ENCODE measurements at places on chromosomes 6 and 20.
A peak's percentile ranks its signal among the peaks of the same experiment; 100 is the strongest.

DNA sequence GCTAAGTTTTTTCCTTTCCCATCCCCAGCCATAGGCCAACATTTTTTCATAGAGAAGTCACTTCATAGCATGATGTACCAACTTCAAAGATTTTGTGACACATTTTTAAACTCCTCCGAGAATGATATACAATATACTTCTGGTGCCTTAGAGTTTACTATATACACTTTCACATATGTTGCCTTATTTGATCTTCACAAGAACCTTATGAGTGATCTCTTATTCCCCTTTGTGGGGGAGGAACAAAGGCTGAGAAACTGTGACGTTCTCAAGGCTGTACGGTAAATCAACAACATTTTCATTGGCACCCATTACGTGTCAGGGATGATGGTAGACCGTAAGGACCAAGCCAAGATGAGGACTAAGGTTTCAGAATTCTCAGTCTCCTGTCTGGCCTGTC is 130.0 kb downstream of the RFPL4B start:
- no peak for DNase-seq

DNA sequence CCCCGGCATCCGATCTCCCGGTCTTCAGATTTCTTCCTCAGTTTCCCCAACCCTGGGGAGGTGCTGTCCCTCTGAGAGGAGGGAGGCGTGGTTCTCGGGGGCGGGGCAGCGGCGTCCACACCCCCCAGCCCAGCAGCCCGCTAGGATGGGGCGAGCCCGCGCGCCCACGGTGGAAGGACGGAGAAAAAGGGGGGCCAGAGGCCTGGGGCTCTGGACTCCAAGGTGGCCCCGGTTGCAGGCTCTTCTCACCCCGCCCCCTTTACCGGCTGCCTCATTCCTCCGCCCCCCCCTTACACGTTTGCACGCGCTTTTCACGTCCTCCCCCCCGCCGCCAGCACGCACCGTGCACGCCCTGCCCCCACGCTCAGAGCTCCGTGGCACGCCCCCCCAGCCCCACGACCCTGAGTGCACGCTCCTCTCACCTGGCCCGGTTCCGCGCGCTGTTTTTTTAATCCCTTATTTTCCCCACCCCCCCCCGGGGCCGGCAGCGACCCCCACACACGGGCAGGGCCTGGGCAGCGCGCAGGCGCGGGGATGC is 402 bp downstream of the ZBTB12 start:
- peak; percentile 68 for DNase-seq

DNA sequence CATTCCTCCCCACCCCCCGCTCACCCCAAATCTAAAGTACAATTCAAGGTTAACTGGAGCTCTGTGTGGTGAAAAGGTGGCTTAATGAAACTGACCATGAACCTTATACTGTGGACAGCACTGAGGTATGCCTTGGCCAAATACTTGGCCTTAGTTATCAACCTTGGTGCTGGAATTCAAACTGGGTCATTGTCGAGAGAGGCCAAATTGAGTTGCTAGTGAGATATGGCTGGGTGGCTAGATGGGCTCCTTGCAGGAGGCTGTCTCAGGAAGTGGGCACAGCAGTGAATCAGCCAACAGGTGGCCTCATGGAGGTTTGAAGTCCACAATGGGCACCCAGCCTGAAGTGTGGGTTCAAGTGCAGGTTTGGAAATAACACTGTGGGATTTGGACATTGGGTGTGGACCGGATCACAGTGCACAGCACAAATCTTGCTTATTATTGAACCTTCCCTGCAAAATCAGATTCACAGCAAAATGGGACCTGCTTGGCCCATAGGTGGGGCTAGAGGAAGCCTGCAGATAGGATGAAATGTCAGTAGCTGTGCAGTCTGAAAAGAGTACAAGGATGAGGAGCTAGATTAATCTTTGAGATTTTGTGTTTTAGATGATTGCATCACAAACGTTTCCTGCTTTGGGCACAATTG is 5.6 kb upstream of the BTBD3 start:
- DNase-seq, result no peak

DNA sequence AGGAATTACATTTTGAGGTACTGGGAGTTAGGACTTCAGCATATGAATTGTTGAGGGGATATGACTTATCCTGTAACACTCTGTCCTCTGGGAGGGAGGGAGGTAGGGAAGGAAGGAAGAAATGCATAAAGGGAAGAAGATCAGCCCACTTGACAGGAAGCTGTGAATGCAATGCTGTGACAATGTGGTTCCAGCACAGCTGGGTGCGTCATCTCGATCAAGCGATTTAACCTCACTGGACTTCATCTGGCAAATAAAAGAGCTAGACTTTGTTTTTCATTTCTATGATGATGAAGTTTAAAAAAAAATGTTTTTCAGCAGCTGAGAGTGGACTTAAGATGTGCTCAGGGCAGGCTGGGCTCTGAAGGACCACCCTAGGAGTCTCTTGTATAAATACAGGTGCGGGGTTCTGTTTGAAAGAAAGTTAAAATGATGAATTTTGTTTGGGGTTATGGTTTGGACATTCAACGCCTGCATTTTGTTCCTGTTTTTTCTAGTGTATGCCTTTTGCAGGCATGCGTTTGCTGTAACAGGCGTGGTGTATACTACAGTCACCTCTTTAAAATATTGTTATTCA is 178.1 kb downstream of the RIMS1 start:
- DNase-seq, result no peak

DNA sequence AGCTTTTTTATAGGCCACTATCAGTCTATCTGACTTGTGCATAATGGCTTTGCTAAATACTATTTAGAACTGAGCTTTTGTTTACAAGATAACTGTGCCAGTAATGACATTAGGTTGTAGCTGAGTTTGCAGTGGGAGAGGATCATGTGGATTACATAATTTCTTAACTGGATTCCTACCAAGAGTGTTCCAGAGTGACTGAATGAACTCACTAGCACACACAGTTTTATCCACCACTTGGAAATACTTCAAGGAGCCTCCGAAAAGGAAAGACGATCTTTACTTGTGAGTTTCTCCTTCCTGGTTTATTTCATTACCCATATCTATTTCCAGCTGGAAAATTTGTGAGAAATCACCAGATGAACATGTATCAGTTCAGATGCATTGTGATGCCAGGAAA is 10.9 kb upstream of the SYNE1 start:
- no peak for DNase-seq

DNA sequence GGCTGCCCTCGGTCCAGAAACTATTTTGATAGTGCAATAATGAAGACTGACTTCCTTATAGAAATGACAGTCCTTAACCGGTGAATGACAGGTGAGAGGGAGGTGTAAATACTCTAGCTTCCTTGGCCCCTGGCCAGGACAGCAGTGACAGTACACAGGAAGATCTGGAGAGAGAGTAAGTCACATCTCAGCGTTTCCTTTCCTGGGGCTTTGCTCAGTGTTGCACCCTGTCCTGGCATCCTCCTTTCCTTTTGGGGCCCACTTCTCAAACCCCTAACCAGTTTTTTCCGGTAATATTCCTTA is 336.9 kb downstream of the CD83 start:
- DNase-seq, result peak; percentile 30

- DNase-seq, result no peak
Measured at GRCh38 chr6:46044881-46045617, 29.4 kb upstream of the CLIC5 start.

DNA sequence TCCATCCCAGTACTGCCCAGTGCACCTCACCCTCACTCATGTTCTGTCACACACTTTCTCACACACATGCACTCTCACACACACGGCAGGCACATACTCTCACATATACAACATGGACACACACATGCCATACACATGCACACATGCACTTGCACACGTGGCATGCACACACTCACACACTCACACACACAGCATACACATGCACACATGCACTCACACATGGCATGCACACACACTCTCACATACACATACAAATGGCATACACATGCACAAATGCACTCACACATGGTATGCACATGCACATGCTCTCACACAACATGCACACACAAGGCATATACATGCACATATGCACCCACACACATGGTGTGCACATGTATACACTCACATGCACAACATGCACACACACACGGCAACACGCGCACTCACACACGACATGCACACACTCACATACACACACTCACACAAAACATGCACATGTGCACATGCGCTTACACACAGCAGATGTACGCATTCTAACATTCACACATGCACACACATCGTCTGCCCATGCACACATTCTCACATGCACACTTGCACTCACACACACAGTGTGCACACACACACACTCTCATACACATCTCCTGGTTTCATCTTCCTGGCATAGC is 131.7 kb upstream of the THBS2 start:
- DNase-seq, result no peak

GRCh38 chr6:30875244-30876038 is 8.9 kb upstream of the DDR1 start:
- DNase-seq, result no peak

DNA sequence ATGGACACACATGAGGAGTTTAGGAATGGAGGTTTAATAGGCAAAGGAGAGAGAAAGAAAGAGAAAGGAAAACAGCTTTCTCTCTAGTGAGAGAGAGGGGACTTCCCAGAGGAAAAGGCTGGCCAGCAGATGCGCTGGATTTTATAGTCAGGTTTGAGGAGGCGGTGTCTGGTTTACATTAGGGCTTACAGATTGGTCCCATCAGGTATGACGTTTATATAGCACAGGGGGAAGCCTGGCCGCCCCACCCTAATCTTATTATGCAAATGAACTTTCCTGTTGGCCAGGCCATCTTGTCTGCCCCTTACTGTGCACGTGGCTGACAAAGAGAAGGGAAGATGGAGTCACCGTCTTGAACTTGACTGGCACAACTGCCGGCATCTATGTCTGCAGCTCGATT is 86.6 kb upstream of the QKI start:
- no peak for DNase-seq

GRCh38 chr20:40809361-40809760 is 120.3 kb upstream of the MAFB start:
- no peak for DNase-seq

DNA sequence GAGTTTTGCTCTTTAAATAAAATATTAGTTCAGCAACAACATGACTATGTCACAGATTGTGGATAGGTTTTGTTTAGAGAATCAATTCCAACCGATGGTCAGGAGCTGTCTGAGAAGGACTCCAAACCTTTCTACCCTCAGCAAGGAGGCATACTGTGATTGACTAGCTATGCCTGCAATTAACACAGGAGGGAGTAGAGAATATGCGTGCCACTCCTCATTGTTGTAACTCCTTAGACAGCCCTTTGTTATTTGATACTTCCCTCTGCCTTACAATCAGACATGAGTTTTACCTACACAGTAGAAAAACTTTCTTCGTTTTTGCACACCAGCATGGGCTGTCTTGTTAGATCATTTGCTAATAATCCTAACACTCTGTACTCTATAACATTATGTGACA is 796.5 kb downstream of the PRIM2 start:
- no peak for DNase-seq

GRCh38 chr6:35055891-35056290 is 85.2 kb downstream of the TCP11 start:
- DNase-seq, result no peak

GRCh38 chr20:16296931-16297330 is 276.3 kb downstream of the KIF16B start:
- no peak for DNase-seq

- no peak for DNase-seq
Measured at GRCh38 chr6:114569669-114570068, 226.8 kb upstream of the HS3ST5 start.

DNA sequence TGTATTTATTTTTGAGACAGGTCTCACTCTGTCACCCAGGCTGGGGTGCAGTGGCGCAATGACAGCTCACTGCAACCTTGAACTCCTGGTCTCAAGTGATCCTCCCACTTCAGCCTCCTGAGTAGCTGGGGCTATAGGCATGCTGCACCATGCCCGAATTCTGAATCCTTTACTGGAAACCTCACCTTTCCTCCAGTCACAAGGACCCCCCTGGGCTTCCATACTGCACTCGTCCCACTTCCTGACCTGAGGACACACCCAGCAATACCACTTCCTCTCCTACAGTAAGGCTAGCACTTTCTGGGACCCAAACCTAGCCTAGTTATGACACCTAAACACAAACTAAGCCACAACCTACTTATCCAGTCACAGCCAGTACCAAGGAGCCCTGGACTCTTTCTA is 68.2 kb downstream of the FAM217A start:
- peak; percentile 20 for DNase-seq

- no peak for DNase-seq
Measured at GRCh38 chr6:9250852-9251251, 815.5 kb upstream of the SLC35B3 start.

GRCh38 chr6:83389606-83390005 is 41.2 kb downstream of the ME1 start:
- no peak for DNase-seq

DNA sequence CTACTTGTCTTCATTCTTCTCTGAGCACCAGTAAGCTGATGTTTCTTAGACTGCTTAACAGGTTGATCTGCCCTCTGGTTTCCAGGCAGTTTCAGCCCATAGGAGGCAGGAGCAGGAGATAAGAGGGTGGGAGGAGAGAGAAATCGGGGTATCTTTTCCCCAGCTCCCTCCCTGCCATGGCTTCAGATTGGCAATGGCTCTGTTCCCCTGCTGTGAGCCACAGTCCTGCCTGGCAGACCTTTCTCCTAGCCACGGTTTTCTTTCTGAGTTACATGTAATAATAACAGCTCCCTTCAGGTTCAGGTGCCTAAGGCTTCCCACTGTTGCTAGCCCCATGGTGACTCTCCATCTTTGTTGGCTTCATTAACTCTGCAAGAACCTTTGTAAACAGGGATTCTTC is 115.3 kb downstream of the CD83 start:
- no peak for DNase-seq

DNA sequence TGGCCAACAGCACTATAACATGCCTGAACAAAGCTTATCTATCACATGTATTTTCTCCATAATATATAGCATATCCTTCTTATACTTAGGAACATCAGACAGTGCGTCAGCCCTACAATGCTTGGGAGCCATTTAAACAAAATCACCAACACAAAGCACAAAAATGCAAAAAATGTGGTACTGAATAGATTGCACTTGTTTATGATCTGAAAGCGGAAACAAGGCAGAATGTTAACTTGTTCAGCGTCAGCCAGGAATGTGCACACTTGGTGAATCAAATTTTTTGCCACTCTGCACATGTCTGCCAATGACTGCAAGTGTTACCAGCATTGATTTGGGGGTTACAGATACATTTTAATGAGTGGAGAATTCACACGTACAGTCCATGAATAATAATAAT is 14.8 kb downstream of the SLC35A1 start:
- no peak for DNase-seq
